ENCODE measurements at places on chromosomes 11 and 22. TPM values are rescaled to one million over a fixed set of nuclear protein-coding genes. Genes with fewer than 3 reads are reported as not detected.

MS4A1 gene
- total RNA-seq, result 260 TPM

COX8A gene
- total RNA-seq, result 1,297 TPM

TREH gene
- total RNA-seq, result 34.7 TPM

CHRM1 gene
- total RNA-seq, result not detected

Measured in Peyer's patch (tissue), 4 donors.